ENCODE measurements at places on chromosomes 11 and 22.

DNA sequence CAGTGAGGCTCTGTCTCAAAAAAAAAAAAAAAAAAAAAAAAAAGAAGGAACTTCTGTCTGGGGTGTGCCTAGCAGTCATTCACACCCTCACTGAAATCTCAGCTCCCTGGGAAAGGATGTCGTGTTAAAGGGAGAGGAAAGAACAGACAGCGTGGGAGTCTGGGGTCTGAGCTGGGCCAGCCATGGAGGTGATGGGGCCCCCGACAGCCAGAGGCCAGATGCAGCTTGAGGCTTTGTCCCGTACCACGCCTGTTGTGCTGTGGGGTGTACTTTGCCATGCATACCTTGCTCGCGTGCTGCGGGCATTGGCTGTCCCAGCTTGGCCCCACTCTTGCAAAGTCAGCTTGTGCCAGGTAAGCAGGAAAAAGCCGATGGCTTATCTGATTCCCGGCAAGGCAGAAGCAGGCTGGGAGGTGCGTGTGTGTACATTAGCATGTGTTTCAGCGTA lies 4.6 kb downstream of the SYT12 start:
- no peak for DNase-seq

DNA sequence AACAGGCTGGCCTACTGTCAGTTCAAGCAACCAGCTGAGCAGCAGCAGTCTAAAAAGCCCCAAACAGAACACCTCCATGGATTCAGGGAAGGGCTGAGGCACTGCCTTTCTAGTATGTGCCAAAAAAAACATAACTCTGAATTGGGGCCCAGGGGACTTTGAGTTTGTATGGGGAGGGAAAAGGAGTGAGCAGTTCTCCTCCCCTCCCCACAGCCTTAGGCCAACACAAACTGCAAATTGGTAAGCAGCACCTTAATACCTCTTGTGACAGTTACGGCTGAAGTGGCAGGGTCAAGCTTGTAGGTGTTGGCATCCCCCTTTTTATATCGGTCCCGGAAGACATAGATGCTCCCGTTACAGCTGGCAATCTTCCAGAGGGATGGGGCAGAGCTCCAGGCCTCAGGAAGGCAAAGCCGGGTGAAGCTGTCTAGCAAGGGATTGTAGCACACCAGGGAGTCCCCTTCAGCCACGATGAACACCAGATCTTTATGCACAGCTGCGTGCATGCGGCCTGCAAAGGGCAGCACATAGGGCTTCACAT lies 6.0 kb downstream of the KBTBD4 start:
- DNase-seq, result no peak

DNA sequence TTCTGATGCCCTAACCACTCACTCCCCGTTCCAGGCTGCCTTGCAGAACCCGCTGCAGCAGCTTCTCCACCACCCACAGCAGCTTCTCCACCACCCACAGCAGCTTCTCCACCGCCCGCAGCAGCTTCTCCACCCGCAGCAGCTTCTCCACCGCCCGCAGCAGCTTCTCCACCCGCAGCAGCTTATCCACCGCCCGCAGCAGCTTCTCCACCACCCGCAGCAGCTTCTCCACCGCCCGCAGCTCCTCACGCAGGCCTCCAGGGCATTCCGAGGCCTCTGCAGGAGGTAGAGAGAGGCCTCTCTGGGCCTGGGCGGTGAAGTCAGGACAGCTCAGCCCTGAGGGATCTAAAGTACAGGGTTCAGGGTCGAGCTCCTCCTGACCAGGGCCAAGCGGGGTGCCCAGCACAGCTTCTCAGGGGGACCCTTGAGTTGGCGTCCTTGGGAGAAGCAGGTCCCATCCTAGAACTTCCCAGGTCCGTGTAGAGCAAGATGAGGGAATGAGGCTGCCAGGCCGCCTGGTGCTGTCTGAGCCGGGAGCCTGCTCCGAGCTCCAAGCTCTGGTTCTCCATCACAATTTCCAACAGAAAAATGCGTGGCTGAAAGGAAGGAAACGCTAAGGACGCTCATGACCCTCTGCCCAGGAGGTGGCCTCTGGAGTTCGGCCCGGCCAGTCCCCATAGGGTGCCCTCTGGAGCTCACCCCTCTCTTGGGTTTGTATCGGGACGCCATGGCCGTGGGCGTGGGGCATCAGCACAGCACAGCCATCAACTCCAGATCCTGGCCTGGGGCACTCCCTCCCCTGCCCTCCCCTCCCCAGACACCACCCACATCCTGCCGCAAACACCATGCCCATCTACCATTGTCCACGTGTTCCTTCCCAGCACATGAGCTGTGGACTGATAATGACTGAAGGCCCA lies 528.6 kb downstream of the BRD1 start:
- no peak for DNase-seq

- DNase-seq, result no peak
These were observed 813.1 kb upstream of the CCDC179 start for GRCh38 chr11:23673366-23673765.

- DNase-seq, result no peak
These were observed 55.7 kb downstream of the PHF21B start for GRCh38 chr22:44954149-44954548.

- DNase-seq, result no peak
These were observed 107.5 kb upstream of the SESN3 start for GRCh38 chr11:95338430-95338991.

- no peak for DNase-seq
These were observed 155.6 kb upstream of the TRIM48 start for GRCh38 chr11:55106391-55106790.

DNA sequence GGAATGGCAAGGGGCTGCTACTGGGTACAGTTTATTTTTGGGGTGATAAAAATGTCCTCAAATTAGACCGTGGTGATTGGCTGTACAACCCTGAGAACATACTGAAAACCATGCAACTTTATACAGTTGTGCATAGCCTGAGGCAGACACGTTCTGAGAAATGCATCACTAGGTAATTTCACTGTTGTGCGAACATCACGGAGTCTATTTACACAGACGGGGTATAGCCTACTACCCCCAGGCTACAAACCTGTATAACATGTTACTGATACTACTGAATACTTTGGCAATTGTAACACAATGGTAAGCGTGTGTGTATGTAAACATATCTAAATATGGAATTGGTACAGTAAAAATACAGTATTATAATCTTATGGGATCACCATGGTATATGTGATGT lies 23.6 kb downstream of the NARS2 start:
- no peak for DNase-seq

GRCh38 chr22:50161508-50162390 lies 8.8 kb upstream of the PANX2 start:
- DNase-seq, result no peak

DNA sequence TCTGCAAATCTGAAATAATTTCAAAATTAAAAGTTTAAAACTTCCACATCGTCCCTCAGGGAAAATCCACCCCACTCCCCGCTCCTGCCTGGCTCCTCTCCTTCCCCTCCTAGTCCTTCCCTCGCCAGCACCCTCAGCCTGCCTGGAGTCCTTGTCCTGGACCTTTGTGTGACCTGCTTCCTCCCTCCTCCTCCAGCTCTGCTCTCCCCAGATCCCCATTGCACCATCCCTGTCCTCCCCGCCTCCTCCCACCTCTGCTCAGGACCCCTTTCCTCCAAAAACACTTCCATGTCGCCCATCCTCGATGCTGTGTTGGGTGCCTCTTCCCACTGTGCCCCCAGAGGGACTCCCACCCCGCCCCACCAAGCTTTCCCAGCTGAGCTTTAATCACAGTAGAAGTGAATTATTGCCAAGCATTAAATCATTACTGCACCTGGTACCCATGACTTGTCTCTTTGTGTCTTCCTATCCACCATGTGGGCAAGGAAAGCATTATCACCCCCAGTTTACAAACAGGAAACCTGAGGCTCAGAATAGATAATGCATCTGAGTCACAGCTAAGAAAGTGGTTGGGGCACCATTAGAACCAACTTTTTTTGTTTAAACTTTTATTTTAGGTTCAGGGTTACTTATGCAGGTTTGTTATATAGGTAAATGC lies 2.4 kb upstream of the ZP1 start:
- no peak for DNase-seq

Measured in activated CD4-positive, alpha-beta T cell treated with anti-CD3 and anti-CD28 coated beads, Interleukin-2, Interleukin-4, amounts not matched to agents 100 ng/mL and 50 ng/mL, durations not matched to agents 16 hours and 8 hours (primary cell).